Large intestine (tissue), 12 donors: ENCODE measurements at places on chromosomes 12 and 14. TPM values are rescaled to one million over a fixed set of nuclear protein-coding genes. Genes with fewer than 3 reads are reported as not detected.

Gene NXPH4
- 0.91 TPM for polyA plus RNA-seq

DNA sequence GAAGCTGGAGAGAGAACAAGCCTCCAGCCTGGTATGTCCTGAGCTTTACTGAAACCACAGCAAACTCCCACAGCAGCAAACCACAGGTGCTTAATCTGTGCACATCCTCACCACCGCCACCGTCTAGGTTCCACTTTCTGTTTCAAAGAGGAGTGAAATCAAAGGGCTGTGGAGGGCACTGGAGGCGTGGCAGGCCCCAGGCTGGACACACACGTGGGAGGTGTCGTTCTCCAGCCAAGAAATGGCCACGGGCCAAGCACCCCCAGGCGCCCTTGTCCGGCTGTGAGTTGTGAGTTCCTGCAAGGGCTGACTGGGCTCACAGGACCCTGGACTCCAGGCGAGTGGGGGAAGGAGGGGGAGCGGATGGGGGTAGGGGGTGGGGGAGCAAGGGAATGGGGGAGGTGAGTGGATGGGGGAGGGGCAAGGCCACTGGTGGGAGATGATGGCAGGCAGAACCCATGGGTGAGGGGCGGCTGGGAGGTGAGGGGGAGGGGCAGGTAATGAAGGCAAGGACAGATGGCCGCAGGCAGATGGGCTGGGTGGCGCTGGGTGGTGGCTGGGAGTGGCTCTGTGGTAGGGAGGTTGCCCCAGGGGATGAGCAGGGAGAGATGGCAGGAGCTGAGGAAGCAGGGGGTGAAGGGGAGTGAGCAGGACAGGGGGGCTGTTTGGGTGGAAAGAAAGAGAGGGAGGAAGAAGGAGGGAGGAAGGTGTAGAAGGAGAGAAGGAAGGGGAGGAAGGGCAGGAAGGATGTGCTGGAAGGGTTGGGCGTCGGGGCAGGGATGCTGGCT lies 86.7 kb downstream of the NCOR2 start:
- peak; percentile 54 for DNase-seq

DNA sequence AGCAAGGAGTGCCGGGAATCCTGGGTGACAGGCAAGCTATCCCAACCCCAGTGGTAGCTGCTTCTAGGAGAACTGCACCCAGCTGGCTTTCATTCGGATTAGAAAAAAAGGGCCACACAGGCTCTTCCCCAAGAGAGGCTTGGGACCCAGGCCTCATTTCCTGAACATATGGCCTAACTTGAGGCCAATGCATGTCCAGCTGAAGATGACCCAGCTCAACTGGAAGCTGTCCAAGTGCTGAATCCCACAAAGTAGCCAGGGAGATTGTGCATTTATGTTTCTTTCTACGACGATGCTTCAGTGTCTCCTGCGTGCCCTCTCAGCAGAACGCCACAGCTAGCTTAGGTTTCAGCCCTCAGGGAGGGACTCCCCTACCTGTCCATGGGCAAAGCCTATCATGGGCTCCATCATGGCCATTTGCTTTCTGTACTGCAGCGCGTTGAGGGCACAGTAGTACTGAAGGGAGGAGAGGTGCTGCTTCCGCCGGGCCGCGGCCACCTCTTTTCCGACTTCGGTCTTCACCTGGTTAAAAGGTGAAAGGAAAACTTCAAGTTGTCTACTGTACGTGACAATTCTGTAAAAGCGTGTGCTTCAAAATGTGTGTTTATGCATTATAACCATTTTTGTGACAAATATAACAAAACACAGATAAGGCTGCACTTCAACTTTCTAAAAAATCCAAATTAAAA lies 29.1 kb downstream of the APPL2 start:
- no peak for DNase-seq

GRCh38 chr14:48584031-48584430 lies 908.6 kb upstream of the MDGA2 start:
- DNase-seq: no peak

DNA sequence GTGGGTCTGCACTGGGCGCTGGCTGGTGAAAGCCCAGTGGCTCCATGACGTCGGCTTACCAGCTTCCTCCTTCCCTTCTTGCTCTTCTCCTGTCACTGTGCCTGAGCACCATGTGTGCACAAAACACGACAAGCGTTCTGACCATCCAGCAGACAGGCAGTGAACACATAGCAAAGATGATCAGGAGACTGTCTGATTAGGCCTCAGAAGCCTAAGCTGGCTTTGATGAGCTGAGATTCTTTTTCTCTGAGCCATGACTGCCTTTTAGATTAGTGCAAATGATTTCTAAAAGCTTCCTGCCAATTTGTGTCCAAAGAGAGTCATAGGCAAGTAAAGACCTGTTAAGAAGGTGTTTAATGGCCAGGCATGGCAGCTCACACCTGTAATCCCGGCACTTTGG lies 83.1 kb downstream of the AACS start:
- no peak for DNase-seq
